Smooth muscle cell of the brain vasculature (primary cell): ENCODE measurements at places on chromosomes 4 and X.

- DNase-seq = no peak
Observed at GRCh38 chrX:57906790-57907189, 3.5 kb downstream of the ZXDA start.

DNA sequence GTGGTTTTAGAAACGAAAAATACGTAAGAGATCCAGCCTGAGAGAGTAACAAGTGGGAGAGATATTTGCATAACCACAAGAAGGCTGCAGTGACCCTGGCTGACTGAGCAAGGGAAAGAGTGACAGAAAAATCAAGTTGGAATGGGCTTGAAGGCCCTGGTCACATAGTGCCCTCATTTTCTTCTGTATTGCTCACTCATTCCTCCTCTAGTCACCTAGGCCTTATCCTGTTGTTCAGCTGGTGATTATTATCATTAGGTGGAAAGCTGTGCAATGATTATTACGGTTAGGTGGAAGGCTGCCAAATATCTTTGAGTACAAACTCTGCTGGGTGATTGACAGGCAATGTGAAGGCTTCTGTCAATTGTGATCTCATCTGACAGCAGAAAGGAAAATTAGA lies 2384.1 kb downstream of the PCDH7 start:
- no peak for DNase-seq

DNA sequence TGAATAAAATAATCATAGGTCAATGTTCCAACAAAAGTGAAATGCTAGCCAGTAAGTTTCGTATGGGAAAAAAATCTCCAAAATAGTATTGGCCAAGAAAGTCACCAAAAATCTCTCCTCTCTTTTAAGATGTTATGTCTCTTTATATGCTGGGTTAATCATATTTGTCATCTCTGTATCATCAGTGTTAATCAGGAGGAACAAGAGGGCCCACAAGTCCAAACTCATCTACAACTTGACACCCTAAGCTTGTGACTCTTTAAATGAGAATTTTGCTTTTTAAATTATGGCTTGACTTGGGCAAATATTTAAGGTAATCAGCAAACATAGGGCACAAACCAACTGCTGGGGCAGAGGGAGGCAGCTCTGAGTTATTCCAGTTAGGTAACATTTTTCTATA lies 75.5 kb downstream of the AMMECR1 start:
- no peak for DNase-seq

GRCh38 chr4:105415281-105415744 lies 58.5 kb downstream of the PPA2 start:
- no peak for DNase-seq

DNA sequence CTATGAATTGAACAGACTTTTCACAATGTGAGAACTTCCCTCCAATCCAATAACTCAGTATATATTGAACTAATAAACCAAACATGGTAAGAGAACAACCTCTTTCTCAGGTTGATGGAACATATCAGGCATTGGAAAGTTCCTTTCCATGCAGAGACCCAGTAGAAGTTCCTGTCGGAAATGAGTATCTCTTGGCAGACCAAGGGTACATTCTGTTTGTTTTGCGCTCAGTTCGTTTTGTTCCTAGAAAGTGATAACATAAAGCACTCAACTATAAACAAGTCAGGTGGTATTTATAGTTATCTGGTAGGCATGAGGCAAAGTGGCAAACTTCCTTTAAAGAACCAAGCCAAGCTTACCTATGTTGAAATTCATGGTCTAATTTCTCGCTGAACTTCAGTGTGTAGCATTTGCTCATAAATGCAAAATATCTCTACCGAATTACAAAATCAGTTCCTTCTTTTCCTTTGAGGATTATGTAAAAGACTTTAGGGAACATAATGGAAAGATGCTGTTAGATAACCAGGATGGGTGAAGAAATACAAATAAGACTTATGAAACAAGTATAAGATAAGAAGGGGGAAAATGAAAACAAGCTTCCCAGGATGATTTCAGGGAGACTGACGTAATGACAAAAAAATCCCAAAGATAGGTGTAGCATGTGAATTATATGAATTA lies 120.3 kb downstream of the ARHGAP24 start:
- DNase-seq = no peak

- DNase-seq = no peak
Observed at GRCh38 chr4:714087-714486, 8.5 kb downstream of the PCGF3 start.

GRCh38 chrX:10935501-10935900 lies 175.6 kb upstream of the HCCS start:
- no peak for DNase-seq
